Inflammatory macrophage treated with lipopolysaccharide for 1 hour (primary cell): ENCODE measurements at places on chromosomes 6 and 20.
A peak's percentile ranks its signal among the peaks of the same experiment; 100 is the strongest.

DNA sequence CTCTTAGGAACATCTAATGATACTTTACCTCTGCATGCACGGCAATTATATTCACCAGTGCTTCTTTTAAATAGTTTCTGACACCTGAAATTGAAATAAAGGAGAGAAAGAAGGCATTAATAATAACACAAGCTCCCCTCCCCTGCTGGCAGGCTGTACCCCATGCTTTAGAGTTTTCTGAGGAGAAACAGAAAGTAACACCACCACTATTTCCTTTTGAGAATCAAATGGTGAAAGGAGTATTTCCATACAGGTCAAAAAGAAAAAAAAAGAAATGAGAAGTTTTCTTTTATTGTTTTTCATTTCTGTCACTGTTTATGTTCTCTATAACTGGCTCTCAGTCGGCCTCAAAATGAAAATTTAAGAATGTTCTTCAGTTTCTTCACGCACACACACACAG, 108.1 kb downstream of the IRF4 start:
- no peak for DNase-seq

- DNase-seq: no peak
Observed at GRCh38 chr6:87518453-87518852, 45.7 kb downstream of the SLC35A1 start.

- DNase-seq: no peak
Observed at GRCh38 chr20:25230166-25230831, 17.6 kb upstream of the PYGB start.

- DNase-seq: peak; percentile 17
Observed at GRCh38 chr6:38259736-38260135, 380.0 kb downstream of the BTBD9 start.

- DNase-seq: no peak
Observed at GRCh38 chr6:154499855-154500589, 10.5 kb downstream of the CNKSR3 start.

GRCh38 chr20:25318471-25319240, 70.8 kb downstream of the PYGB start:
- peak; percentile 90 for DNase-seq

DNA sequence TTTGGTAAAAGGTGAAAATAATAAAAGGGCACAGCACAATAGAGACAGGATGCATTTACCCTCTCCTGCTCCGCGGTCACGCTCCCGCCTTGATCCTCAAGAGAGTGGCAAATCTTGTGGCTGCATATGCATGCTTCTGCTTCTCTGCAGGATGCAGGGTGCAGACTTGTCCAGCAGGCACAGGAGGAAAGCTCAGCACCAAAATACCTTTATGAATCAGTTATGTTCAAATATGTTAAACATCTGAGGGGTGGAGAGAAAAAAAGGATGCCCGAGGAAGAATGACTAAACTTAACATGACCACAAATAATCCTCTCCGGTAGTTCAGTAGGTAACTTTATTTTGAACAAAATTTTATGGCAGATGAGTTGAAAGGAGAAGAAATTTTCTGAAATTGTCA, 366.1 kb upstream of the SOX4 start:
- DNase-seq: no peak

- no peak for DNase-seq
Observed at GRCh38 chr6:79737172-79737571, 106.0 kb downstream of the SH3BGRL2 start.
